Lower leg skin (tissue), 4 donors: ENCODE measurements at places on chromosomes 1 and 21.
A peak's percentile ranks its signal among the peaks of the same experiment; 100 is the strongest.

- DNase-seq: no peak
Observed at GRCh38 chr1:21935891-21936365, 1.2 kb downstream of the HSPG2 start.

GRCh38 chr1:218938259-218938658 lies 235.4 kb upstream of the LYPLAL1 start:
- DNase-seq: no peak

- no peak for DNase-seq
Observed at GRCh38 chr1:25909040-25909439, 2.8 kb upstream of the STMN1 start.

GRCh38 chr1:222919478-222919865 lies 104.6 kb downstream of the DISP1 start:
- DNase-seq: no peak

DNA sequence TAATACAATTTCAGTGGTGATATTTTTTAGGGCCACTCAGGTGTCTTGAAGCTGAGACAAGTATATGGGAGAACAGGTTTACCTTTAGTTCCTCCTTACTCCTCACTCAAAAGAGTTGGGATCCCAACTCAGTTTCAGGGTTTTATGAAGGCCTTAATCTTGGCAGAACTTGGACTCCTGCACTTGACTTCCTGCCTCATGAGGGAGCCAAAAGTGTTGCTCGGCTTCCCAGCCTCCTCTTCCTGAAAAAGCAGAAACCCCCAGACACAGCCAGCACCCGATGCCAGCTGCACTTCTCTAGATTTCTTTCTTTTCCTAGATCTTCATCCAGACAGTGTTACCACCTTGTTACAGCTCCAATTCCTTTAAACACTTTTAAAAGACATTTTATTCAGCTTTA lies 70.8 kb upstream of the TMPRSS2 start:
- DNase-seq: peak; percentile 17

DNA sequence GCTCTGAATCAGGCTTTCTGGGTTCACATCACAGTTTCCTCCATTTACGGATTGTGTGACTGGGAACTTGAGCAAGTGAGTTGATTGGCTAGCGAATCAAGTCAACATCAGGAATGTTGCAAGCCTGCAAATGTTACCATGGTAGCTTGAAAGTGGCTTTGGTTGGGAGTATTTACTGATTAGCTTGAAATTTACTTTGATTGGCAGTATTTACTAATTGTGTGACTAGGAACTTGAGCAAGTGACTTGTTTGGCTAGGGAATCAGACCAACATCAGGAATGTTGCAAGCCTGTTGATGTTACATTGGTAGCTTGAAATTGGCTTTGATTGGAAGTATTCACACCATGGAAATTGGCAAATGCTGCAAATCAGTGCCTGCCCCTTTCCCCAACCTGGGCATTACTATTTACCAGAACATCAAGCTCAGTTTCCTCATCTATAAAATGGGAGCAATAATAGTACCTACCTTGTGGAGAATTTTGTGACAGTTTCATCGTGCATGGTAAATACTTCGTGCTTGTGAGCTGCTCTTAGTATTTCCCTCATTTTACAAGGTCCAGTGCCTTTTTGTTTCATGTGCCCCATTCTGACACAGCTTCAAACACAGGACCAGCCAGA lies 23.1 kb upstream of the B3GALNT2 start:
- DNase-seq: no peak

DNA sequence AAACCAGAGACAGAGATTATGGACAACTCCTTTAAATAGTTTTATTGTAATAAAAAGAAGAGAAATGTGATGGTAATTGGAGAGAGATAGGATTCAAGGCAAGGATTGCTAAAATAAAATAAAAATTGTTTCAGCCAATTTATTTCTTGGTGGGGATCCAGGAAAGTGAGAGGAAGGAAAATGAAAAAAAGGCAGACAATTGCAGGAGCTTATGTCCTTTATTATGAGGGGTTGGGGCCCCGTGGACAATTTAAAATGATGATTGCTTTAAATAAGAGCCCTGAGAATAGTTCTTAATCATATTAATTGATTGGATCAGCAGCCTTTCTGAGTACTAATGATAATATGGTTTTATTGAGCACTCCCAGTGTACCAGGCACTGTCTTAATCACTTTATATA lies 40.2 kb downstream of the RGS2 start:
- DNase-seq: no peak
